Stimulated activated CD8-positive, alpha-beta memory T cell treated with anti-CD3 and anti-CD28 coated beads, Interleukin-4, amount 100 ng/mL, for 24 hours (primary cell): ENCODE measurements at places on chromosomes 2 and 18.

DNA sequence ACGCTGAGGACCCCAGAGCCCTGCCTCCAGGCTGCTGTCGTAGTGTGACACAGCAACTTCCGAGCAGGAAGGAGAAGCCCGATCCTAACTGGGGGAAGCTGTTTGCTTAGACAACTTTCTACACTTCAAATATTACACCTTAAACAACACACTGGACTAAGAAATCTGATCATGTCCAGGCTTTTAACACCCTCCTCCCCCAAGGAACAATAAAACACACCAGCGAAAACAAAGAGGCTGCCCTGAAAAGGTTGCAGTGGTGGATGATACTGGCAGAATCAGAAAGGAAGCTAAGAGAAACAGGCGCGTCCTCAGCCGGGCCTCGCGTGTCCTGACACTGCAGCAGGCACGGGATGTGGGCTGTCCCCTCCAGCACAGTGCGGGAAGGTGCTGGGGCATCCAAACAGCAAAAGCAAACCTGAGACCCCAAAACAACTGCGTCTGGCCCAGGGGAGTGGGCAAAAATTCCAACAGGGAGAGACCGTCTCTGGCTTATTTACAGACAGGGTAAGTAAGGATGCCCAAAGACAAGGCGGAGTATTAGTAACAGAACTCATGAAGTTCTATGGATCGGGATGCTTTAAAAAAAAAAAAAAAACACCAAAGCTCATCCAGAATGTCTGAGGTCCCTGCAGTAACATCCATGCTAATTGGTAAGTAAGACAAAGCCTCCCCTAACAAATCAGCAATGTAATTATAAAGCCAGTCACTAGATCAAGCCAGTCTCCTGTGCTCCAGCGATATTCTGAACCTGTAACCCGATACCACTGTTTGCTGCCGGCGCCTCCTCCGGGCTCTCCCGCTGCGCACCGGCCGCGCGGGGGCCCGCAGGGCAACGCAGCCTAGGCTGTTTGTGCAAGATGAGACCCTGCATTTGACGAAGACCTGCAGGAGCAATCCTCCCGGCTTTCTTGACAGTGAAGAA is 9.0 kb downstream of the SERTAD2 start:
- DNase-seq: peak; percentile 53

- no peak for DNase-seq
Observed at GRCh38 chr2:159963700-159964099, 98.7 kb downstream of the PLA2R1 start.

DNA sequence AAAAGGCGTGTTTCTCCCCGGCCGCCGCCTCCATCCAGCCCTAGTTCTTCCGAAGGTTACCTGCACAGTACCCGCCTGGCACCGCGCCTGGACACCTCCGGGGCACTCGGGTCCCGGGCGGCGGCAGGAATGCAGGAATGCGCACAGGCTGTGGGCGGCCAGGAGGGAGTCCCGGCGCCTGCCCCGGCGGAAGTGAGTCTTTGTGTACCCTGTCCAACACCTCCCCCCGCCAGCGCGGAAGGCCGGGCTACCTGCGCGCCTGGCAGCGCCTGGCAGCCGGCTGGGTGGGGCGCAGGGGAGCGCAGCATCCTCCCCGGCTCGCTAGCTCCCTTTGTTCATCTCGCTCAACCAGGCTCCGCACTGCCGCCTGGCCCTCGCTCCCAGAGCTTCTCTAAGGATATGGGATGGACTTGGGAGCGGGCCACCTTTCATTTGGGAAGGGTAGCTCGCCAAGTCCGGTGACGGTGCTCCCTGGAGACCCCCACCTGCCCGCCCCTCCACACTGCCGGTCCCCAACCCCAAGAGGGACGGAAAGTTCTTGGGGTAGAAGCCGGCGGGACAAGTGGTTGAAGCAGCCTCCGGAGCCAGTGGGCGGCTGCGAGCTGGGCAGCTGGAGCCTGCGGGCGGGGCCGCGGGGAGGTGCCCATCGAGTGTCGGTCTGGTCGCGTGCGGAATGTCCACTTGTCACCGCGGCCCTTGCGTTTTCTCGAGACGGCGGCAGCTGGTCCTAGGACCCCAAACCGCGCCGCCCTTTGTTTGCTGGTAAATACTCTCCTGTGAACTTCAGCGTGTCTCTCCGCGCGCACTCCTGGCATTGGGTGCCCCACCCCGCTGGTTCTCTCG is 1.2 kb upstream of the ST6GAL2 start:
- DNase-seq: no peak

DNA sequence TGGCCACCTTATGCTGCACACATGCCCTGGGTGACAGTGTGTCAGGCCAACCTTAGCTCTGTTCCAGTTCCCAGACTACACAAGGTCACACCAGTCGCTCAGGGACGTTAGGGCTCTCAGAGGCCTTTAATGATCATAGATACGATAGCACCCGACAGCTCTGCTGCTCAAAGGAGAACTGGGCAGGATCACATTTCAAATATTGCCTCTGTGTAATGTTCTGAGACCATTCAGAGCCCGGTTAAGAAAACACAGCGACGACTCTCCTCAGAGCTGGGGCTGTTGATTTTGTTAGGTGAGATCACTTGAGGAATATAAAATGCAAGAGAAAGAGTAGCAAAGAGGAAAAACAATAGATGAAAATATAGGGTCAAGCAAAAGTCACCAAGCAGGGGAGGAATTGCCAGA is 166.6 kb upstream of the TANK start:
- DNase-seq: no peak

- no peak for DNase-seq
Observed at GRCh38 chr2:176613323-176613987, 344.2 kb downstream of the MTX2 start.

GRCh38 chr2:222518570-222519381 is 94.4 kb downstream of the SGPP2 start:
- DNase-seq: no peak

DNA sequence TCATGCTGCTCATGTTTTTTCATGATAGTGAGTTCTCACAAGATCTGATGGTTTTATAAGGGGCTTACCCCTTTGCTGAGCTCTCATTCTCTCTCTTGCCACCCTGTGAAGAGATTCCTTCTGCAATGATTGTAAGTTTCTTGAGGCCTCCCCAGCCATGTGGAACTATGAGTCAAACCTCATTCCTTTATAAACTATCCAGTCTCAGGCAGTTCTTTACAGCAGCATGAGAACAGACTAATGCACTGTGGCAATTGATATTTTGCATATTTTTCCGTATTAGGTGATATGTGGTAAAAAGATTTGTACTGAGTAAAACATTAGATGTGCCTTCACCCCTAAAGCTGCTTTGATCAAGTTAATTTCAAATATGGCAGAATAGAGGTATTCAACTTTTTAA is 48.8 kb downstream of the RAB27B start:
- DNase-seq: no peak

DNA sequence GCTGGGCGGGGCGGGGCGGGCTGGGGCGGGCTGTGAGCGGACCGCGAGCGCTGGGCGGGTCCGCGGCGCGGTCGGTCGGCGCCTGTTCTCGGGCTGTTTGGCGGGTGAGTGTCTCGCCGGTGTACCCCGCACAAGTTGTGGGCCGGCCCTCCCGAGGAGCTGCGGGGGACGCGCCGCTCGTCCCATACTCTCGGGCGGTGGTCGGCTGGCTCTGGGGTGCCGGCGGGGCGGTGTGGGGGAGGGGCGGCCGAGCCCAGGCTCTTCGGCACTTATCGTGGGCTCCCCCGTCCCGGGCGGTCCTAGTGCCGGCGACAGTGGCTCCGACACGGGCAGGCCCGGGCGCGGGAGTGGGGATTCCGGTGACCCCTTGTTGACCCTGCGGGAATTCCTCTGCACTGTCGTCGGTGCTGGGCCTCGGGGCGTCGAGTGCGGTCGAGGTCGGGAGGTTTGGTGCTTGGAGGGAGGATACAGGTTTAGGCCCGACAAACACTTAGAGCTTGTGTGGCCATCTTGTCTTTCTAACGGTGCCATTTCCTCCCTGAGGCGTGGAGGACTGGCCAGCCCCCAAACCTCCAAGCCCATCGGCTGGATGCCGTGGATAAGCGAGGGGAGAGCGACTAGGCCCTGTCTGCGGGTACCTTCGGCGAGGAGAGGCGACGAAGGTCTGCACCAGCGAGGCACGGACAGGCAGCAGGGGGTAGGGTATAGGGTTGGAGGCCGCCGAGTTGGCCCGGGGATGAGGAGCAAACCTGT is at the start of gene SEPTIN2:
Gene SEPTIN2, plus strand, starts transcription at position 47 of the 753 bp plus-strand sequence. CDS start 8,308 bp downstream, outside the sequence.
- peak; percentile 67 for DNase-seq

DNA sequence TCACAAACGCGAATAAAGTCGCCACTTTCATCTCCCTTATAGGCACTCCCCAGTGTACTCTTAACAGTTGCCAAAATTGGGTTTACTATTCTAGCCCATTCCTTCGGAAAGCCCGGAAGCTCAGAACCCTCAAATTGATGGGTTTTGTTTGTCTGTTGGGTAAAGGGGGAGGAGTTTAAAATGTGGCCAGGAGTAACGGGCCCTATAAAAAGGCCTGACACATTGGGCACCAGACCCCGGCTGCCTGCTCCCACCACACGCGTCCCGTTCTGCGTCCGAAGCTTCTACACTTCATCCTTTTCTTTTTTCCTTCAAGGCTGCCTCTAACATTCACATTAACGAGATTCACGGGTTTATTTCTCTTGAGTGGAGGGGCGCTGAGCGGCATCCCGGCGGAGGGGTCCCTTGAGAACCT is 837 bp downstream of the NHEJ1 start:
- DNase-seq: no peak

GRCh38 chr2:129231924-129232323 is 747.5 kb upstream of the RAB6C start:
- no peak for DNase-seq

DNA sequence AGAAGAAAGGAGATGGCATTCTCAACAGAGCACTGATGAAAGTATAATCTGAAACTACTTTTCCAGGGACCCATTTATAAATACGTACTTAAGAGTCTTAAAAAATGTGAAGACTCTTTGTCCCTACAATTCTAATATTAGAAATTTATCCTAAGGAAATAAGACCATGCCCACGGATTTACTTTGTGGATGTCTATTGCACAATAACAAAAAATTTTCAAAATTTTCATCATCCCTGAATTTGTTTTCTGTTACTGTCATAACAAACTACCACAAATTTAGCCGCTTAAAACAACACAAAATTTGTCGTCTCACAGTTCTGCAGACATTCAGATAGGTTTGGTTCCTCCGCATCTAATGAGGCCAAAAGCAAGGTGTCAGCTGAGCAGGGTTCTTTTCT is 182.3 kb upstream of the SMAD7 start:
- no peak for DNase-seq

DNA sequence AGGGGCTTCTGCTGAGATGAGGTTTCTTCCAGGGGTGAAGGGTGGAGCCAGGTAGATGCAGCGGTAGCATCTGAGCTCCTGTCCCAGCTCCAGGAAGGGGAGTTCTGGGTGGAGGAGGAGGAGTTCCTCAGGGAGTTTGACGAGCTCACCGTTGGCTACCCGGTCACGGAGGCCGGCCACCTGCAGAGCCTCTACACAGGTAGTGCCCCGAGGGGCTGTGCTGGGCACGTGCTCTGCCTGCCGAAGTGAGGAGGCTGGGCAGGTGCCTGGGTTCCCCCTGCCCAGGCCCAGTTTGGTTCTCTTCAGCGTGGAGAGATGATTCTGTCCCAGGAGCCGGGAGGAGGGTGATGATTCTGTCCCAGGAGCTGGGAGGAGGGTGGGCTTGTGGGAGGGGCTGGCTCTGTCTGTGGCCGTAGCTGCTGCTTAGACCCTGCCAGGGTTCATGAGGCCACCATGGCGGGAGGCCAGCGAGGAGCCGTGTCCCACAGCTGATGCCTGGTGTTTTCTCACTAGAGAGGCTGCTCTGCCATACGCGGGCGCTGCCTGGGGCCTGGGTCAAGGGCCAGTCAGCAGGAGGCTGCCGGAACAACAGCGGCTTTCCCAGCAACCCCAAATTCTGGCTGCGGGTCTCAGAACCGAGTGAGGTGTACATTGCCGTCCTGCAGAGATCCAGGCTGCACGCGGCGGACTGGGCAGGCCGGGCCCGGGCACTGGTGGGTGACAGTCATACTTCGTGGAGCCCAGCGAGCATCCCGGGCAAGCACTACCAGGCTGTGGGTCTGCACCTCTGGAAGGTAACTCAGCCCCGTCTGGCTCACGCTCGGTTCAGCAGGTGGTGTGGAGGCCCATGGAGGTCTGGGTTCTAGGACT is 8.2 kb downstream of the CAPN10 start:
- no peak for DNase-seq

GRCh38 chr2:134278553-134278952 is 24.7 kb downstream of the MGAT5 start:
- DNase-seq: no peak

- DNase-seq: no peak
Observed at GRCh38 chr2:9234680-9235146, 28.1 kb downstream of the ASAP2 start.

DNA sequence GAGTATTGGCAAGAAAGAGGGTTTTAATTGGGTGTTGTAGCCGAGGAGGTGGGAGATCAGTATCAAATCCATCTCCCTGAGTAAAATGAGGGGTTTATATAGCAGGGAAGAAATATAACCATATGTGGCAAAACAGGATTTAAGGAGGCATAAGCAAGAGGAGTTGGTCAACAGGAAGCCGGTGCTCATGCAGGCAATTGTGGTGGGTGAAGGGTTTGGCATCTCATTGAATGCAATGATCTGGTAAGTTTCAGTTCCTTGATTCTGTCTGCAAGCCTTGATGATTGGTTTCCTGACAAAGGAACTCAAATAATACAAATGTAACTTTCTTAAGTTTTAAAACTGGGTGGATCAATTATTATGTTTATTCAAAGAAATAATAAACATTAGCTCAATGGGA is 564.4 kb upstream of the LINC00305 start:
- no peak for DNase-seq

GRCh38 chr2:162100579-162100978 is 26.6 kb upstream of the DPP4 start:
- DNase-seq: no peak

DNA sequence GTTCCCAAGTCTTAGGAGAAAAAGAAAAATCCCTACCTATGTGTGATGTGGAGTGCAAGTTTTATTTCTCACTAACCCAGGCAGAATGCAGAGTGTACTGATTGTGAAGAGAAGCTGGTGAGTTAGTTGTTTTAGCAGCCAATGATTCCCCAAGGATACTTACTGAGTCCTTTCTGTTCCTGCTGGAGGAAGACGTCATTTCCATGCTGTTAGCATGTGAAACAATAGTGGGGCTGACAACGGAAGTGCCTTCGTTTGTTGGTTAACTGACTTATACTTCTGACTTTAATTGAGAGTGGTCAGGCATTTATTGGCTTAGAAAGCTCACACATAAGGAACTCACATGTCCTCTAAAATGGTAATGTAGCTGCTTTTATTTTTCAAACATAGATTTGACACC is 180.6 kb downstream of the MC4R start:
- DNase-seq: no peak

GRCh38 chr2:10989151-10989550 is 77.4 kb downstream of the KCNF1 start:
- no peak for DNase-seq

DNA sequence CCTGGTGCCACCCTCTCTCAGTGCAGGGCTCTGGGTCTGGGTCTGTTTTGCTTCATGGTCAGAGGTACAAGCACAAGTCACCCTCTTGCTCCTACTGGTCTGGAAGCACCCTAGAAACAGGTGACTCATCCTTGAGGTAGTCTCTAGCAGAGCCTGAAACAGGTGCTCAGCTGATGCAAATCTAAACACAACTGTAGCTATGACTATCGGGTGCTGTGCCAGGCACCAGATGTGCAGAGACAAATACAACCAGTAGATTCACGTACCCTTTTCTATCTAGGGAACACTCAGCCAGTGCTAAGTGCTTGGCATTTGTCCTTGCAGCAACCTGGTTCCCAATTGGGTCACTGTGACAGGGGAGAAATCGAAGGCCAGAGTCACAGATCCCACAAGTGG is 140.9 kb upstream of the MYCN start:
- no peak for DNase-seq
